ENCODE measurements at places on chromosomes 16 and 17.

DNA sequence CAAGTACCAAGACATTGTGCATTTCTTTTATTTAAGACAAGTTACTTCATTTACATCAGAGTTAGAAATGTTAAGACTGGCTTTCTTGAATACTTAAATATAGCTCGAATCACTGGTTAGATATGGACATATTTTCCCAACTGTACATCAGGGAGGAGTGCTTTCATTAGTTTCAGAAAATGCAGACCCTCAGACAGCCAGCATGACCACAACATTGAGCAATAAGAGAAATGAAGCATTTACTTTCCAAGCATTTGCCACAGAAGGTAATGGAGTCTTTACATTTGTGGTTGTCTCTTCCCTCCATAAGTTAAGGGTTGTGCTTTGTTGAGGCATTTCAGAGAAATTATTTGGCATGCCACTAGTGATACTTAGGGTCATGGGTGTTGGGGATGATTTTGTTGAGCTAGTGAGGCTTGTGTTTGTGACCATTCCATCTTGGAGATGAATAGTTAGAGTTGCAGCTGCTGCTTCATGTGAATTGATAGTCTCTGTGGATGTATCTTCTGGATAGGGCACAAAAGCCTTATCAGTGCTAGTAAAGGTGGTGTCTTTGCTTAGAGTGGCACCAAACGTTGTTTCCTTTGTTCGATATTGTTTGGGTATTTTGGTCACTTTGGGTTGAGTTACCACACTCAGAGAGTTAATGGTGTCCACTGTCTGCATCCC lies 2.1 kb downstream of the OMG start:
- peak; percentile 53 for DNase-seq

DNA sequence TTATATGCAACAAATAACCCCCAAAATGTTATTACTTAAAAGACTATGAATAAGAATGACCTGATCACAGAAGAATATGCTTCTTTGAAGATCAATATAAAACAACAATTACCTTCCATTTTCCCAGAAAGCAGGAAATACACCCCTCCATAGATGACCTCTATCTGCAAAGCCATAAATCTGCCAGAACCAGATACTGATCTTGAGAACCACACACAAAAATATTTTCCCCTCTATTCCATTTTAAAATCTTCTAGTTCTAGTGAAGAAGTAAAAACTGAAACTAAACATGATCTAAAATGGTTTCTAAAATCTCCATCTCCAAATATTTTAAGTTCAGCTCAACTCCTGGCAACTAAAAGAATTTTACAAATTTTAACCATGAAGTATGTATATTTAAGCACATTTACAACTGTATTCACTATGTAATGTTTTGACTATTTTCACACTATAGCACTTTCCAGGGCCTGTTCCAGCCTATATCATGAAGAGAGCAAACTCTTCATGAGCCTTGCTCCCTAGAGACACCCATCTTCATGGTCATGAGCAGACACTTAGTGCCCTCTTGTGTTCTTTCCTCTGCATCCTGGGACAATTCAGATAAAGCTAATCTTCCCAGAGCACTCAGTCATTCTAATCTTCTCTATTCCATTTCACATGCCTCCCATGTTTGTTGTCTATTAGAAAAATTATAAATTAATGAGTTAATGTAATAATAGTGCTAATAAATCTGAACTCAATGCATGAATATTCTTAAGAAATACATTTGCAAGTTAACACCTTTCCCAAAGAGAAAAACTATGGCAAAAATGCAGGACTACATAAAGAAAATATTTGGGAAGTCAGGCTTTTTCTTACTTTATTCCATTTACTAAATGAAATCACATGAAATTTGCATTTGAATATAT lies 87.0 kb downstream of the HELZ start:
- peak; percentile 80 for DNase-seq

DNA sequence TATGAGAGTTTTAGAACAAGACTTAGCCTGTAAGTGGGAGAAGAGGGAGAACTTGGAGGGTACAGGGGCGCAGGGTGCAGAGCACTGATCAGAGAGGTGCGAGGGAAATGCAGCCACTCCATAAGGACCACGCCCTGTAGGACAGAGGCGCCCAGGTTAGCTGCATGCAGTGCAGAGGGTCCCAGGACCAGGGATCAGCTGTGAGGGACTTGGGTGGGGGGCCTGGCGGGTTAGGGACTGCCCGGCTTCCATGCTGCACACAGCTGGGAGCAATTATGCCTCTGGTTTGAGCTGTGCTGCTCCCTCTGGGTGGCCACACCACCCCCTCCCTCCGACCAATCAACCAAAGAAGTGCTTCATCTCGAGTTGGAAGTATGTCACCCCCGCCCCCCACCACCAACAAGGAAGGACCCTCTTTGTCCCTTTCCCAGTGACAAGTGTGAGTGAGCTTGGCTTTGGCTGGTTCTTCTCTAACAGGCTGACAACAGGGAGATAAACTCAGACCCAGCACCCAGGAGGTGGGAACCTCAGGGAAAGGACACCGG lies 22.2 kb upstream of the CLEC18A start:
- no peak for DNase-seq

DNA sequence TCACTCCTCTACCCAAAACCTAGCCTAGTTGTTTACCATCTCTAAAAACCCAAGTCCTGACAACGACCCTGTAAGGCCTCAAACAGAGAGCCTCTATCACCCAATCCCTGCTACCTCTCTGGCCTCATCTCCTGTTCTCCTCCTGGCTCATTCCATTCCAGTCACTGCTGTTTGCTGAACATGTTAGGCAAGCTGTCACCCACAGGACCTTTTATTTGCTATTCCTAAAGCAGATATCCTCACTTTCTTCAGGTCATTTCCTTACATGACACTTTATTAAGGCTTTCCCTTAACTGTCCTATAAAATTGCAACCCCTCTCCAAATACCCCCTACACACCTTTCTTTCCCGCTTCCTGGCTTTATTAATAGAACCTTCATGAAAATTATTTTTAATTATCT lies 85.1 kb downstream of the KANSL1 start:
- no peak for DNase-seq

- DNase-seq = peak; percentile 81
These were observed 6.1 kb upstream of the ITGAM start for GRCh38 chr16:31253642-31254045.

- DNase-seq = no peak
These were observed 42.5 kb downstream of the AKAP10 start for GRCh38 chr17:19935169-19935568.

DNA sequence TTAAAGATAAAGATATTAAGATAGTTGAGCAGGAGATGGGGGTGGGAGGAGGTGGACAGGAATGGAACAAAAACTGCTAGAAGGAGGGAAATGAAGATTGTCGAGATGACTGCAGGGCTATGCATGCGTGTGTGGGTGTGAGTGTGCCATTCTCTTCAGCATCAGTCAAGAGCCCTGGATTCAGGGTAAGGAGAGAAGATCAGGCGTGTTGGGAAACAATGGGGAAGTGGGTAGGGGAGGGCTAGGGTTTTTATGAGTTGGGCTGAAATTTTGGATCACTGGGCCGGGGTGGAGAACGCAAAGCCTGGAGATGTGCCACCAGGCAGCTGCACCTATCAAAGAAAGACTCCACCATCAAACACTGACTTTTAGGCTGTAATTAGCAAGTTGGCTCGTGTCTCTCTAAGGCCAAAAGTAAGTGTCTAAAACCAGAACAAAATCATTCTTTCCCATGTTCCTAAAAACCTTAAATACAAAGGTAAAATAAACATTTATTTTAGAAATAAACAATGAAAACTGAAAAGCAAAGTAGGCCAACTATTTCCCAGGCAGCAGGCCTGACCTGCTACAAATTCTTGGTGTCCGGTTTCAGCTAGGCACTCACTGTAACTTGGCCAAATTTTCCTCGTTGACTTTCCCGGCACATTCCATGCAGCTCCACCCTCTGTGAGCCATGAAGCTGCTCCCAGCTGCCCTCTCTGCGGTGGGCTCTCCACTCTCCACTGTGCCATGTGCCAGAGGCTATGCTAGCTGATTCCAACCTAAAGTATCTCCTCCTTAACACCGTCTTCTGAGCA lies 4.2 kb downstream of the CDRT4 start:
- no peak for DNase-seq

GRCh38 chr17:67427424-67427823 lies 50.3 kb downstream of the PITPNC1 start:
- DNase-seq = no peak
